NCI-H526 (cell line): ENCODE measurements at places on chromosomes 6 and 20.

GRCh38 chr20:46696791-46697279 is 7.6 kb upstream of the TP53RK start:
- DNase-seq, result no peak

DNA sequence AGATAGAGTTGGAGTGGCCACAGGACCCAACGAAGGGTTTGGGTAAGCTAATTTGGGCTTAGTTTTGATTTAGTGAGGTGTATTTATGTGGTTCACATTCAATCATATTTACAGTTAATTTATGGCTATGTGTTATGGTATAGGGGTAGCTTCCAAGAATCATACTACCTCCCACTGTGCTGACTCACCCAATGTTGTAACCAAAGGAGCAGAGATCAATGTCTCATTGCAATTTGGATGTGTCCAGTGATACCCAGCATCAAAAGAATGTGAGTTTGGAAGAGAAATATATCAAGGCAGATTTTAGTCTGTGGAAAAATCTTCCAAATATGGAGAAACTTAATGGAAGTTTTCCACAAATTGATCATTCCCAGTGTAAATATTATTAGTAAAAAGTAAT is 25.3 kb upstream of the SMIM8 start:
- no peak for DNase-seq

DNA sequence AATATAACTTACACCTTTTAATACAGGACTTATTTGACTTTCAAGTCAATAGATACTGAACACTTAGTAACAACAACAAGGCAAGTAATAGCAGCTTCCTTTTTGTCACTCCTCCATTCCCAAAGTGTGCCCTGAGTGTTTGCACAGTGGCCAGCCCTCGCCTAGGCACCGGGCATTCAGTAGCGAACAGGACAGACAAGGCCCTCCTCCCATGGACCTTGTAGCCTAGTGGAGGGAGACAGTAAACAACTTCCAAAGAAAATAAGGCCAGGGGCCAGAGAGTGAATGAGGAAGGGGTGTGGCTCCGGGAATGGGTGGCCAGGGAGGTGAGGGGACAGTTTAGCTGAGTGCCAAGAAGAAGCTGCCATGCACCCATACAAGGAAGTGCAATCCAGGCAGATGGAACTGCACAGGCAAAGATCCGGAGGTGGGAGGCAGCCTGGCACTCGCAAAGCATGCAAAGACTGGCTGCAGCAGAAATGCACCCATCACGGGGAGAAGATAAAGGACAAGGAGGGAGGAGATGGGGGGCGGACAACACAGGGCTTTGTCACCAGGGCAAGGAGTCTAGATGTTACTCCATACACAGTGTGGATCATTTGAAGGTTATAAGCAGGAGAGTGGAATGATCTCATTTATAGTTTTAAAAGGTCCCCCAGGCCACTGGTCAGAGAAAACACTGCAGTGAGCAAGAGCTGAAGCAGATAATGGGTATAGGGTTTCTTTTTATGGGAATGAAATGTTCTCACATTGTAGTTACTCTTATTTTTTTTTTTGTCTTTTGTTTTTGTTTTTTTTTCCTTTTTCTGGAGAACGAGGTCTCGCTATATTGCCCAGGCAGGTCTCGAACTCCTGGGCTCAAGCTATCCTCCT is 32.2 kb downstream of the ATP9A start:
- no peak for DNase-seq

DNA sequence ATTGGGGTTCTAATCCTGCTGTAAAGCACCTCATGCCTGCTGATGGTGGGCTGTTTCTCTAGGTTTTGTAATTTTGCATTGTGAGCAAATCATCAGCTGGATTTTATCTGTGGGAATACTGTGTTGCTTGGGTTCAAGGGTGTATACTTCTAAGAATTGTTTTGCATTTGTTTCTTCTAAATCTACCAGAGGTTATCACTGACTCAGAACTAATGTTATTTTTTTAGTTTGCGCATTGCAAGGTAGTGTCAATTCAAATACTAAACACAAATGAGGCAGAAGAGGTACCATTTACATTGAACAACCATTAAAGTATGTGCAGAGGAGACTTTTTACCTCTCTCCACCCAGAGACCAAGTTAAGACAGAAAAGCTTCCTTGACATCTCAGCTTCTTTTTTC is 60.0 kb downstream of the CEP162 start:
- DNase-seq, result no peak

DNA sequence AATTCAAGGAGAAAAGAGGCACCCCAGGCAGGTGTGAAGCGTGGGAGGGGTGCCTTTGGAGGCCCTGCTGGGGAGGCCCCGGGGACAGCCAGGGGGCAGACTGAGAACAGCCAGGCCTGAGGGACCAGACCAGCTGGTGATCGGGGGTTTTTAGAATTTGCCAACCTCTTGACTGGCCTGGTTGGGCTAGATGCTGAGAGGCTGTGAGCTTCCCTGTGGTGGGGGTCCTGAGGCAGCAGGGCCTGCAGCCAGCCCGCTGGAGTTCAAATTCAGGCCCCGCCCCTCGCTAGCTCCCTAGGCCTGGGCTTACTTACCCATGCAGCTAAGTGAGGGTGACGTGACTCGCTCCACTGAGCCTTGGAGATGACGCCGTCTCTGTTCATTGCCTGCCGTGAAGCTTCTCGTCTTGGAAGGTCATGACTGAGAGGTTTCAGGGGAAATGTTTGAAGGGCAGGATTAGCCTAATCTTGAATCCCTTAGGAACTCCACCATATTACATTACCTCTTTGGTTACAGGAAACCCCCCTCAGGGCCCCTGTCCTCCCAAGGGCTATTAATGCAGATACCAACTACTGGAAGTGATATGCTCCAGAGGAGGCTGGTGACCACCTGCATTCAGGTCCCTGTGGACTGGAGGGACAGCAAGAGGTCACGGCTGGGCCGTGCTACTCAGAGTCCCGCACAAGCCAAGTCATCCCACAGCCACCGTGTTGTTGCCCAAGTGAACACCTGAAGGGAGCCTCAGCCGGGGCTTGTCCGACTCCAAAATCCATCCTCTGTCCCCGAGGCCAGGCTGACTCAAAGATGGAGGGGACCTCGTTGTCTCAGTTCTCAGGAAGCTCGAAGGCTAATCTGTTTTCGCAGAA is 73.9 kb upstream of the DUSP22 start:
- DNase-seq, result no peak
